Left ventricle myocardium superior (tissue), 1 donor: ENCODE measurements at places on chromosomes 13 and 19.

- no peak for DNase-seq
These were observed 44.5 kb downstream of the OLFM2 start for GRCh38 chr19:9891609-9892373.

DNA sequence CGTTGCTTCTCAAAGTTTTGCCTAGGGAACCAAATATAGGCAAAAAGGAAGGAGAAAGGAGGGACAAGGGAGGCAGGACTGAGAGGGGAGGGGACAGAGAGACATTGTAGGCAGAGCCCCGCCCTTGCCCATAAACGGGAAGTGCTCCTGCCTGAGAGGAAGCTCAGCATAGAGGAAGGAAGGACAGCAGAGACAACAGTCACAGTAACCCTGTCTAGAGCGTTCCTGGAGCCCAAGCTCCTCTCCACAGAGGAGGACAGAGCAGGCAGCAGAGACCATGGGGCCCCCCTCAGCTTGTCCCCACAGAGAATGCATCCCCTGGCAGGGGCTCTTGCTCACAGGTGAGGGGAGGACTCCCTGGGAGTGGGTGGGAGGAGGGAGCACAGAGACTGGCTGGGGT is at the start of gene CEACAM21:
CEACAM21 (plus strand) TSS at position 169 of the 400 bp plus-strand sequence; CDS start at position 278, 109 bp downstream.
- peak; percentile 64 for DNase-seq

DNA sequence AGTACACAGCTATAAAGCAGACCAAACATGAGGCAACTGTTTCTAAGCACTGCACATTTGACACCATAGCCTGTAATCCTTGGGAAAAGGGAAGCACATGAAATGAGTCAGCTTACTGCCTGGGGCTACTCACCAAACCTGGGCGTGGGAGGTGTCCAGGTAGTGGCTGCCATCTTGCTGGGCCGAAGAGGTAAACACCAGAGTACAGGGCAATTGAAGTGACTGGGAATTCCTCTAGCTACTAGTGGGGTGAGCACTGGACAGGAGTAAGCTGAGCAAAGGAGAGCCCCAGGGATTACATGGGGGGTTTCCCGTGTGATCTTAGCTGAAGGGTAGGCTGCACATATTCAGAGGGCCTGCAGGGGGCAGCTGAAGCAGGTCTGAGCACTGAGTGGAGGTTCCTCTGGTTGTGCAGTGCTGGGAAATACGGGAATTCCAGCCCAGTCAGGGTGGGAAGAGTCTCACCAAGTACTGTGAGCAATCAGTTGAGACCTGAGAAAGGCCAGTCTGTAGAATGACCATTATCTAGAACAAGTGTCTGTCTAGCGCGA is 140.5 kb downstream of the SLC7A1 start:
- DNase-seq = peak; percentile 30

GRCh38 chr19:23440791-23441190 is 45.5 kb upstream of the ZNF91 start:
- no peak for DNase-seq

DNA sequence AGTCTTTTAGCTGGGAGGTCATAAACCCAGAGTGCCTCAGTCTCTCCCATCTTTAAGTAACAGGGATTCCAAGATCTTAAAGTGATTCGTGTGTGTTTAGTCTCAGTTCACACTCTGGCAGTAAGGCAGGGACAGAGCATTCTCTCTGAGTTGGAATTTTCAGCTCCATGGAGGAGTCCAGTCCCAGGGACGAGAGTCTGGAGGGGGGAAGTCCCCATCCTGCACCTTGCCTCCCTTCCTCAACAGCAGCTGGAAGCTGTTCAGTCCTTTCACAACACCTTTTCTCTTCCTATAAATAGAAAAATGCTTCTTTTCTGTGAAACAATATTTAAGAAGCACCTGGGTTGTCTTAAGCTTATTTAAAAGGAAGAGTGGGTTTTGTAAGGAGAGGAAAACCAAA is 82.0 kb downstream of the KLF5 start:
- no peak for DNase-seq

DNA sequence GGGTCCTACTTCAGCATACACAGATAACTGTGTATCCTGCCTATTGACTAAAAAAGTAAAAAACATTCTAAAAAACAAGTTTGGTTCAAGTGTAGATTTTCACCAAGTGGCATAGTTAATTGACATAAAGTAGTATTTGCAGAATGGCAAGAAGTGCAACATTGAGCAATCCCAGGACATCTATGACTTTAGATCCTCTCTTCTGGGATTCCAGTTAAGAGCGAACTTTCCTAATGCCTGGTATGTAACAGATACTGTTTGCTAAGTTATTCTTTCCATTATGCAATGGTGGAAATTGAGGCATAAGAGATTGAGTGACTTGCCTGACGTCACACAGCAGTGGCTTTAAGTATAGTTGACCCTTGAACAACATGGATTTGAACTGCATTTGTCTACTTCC is 96.1 kb downstream of the ZMYM2 start:
- no peak for DNase-seq

DNA sequence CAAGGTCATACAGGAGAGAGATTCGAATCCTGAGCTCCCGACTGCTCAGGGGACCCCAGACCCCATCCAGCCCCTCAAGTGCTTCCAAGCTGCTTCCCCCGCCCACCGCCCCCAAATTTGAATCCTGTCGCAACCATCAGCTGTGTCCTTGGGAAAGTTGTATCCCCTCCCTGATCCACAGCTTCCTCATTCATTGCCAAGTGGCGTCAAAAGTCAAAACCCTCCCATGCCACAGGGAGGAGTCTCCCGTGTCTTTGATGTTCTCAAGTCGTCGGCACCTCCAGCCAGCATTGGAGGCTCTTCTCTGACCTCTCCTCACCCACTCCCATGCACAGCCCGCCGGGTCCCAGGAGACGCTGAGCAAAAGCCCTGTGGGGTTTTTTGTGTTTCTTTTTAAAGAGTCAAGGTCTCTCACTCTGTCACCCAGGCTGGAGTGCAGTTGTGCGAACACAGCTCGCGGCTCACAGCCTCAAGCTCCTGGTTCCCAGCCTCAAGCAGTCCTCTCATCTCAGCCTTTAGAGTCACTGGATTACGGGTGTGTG is 2.8 kb upstream of the IFI30 start:
- peak; percentile 52 for DNase-seq

DNA sequence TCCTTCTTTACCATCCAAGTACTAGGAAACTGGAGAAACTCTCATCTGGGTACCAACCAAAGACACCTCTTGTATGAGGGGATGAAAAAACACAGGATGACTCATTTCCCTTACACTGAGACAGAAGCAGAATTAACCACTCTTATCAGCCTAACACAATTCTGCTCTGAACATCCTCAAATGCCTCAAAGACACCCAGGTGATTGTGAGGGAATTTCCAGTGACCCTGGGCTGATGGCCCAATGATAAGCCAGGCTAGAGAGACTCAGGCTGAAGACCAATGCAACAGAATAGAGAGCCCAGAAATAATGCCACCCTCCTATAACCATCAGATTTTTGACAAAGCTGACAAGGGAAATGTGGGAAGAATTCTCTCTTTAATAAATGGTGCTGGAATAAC is 7.0 kb downstream of the ZNF737 start:
- DNase-seq = no peak

GRCh38 chr19:55344444-55344843 is 4.8 kb downstream of the KMT5C start:
- DNase-seq = no peak

DNA sequence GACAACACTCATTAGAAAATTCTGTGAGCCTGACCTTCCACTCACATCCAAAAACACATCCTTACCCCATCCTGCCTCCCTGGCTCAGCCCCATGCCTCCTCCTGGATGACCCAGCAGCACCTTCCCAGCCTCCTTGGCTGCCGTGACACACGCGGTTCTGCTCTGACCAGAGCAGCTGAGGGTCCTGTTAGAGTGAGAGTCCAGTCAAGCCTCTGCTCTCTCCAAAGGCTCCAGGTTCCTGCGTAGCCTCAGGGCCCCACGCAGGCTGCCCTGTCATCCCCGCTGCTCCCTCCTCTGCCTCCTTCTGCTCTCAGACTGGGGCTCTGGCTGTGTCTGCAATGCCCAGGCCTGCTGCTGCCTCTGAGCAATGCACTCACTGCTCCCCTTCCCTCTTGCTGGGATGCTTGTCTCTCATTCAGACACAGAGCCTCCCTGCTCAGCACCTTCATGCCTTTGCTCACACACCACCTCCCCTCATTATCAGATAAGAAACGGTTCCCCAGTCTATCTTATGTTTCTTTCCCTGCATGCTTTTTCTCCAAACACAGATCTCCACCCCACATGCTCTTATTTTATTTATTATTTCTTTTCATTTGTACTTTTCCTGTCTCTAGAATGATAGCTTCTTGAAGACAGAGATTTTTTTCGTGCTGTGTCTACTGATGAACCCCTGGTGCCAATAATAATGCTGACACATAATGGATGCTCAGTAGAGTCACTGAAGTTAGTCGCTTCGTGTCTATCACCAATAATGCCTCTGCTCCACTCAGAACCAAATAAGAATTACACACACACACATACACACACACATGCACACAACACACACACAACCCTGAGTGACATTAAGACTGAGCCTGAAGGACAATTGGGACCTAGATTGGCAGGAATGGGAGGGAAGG is 10.2 kb upstream of the SIGLEC6 start:
- DNase-seq = no peak

- no peak for DNase-seq
These were observed 266.3 kb downstream of the DNAJC15 start for GRCh38 chr13:43289470-43290255.

GRCh38 chr19:28553005-28553404 is 659.9 kb downstream of the UQCRFS1 start:
- no peak for DNase-seq

DNA sequence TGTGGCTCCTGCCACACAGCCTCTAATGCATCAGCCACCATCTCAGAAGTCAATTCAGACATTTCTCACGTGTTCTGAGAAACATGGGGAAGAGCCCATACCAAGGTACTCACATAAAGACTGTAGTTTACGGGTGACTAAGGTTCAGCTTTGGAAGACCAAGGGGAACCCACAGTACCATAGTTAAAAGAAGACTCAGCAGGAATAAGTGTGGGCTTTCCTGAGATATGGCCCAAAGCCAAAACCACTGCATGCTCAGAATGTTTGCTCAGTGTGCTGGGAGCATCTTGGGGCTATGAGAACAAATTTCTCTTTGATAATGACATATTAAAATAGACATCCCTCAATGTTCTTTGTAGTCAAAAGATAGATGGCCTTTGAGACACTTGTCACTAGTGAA is 283.8 kb downstream of the DCT start:
- DNase-seq = no peak

- no peak for DNase-seq
These were observed 208.0 kb upstream of the SPRY2 start for GRCh38 chr13:80548915-80549314.

- DNase-seq = peak; percentile 56
These were observed 232.0 kb downstream of the B3GLCT start for GRCh38 chr13:31431722-31432137.

DNA sequence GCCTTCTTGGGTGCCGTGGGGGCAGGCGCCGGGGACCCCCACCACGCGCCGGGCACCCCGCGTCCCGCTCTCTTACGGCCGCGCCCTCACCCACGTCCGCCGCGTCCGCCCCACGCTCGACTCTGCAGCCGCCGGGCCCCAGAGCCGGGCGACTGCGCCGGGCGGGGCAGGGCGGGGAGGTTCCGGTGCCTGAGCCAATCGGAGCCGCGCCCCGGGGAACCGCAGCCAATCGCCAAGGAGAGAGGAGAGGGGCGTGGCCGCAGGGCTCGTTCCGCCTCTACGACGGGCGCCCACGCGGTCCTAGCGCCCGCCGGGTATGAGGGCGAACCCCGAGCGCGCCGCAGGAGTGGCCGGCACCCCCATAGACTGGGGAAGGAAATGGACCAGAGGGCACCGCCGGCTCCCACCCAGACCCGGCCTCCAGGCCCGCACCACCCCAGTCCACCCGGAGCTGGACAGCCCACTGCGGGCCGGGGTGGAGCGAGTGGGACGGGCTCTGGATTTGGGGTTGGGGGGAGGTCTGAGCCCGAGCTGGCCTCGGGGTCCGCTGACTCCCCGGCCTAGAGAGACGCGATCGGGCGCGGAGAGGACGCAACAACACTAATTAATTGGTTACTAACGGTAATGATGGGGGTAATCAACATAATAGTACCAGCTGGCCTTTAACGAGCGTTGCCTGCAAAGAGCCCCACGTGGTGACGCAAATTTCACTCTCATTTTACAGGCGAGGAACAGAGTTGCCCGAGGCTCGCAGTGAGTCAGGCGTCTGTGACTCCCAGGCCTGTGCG is at the start of gene MFSD12:
MFSD12 (minus strand) TSS at position 126 of the 788 bp plus-strand sequence. CDS start 183 bp downstream, outside the sequence.
- DNase-seq = peak; percentile 97
